Stimulated activated CD8-positive, alpha-beta memory T cell treated with anti-CD3 and anti-CD28 coated beads, Interleukin-7, amount 100 ng/mL, for 1 hour (primary cell): ENCODE measurements at places on chromosomes 11 and 22.

- no peak for DNase-seq
Observed at GRCh38 chr22:49656291-49656851, 171.3 kb downstream of the BRD1 start.

GRCh38 chr11:68211546-68211945 lies 1.6 kb downstream of the KMT5B start:
- no peak for DNase-seq

- no peak for DNase-seq
Observed at GRCh38 chr11:31820438-31820818, 9.3 kb upstream of the PAX6 start.

DNA sequence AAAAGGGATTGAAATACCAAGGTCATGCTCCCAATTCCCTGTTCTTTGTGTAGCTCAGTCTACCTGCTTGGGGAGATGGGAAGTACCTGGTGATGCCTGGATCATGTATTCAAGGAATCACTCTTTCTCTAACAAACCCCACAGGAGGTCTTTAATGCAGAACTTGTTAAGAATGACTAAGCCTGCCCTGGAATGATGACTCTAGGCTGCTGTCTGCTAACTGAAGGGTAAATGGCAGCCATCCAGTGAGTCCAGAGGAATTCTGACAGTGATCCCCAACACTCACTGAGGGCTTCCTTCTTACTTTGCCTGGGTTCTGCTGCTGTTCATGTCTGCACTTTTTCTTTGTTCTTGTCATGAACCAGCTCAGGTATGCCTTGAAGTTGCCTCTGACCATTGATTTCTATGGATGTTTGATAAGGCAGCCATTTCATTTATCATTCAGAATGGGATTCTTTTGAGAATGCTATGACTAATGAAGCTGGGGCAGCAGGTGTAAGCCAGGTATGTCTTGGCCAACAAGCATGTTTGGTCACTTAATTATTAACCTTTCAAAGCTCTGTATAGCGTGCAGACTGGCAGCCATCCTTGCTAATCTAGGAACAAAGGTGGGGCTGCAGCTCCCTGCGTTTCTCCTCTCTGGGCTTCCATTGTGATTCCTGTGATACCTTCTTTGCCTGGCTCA lies 11.4 kb downstream of the PRSS23 start:
- DNase-seq: no peak

- DNase-seq: no peak
Observed at GRCh38 chr11:64415286-64415685, 56.3 kb downstream of the RPS6KA4 start.

DNA sequence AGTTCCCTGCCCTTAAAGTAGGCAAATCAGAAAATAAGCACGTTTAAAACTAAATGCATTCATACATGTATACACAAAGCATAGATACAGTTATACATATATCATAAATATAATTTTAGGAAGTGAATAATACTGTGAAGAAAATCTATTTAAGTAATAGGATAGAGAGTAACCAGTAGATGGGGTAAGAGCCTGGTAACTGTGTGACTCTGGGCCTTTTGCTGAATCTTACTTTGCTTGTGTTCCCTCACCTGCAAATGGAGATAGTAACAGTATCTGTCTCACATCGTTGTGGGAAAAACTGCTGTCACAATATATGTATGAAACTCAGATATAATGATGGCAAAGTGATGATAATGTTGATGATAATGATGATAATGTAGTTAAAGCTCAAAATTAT lies 29.9 kb downstream of the MS4A2 start:
- no peak for DNase-seq

DNA sequence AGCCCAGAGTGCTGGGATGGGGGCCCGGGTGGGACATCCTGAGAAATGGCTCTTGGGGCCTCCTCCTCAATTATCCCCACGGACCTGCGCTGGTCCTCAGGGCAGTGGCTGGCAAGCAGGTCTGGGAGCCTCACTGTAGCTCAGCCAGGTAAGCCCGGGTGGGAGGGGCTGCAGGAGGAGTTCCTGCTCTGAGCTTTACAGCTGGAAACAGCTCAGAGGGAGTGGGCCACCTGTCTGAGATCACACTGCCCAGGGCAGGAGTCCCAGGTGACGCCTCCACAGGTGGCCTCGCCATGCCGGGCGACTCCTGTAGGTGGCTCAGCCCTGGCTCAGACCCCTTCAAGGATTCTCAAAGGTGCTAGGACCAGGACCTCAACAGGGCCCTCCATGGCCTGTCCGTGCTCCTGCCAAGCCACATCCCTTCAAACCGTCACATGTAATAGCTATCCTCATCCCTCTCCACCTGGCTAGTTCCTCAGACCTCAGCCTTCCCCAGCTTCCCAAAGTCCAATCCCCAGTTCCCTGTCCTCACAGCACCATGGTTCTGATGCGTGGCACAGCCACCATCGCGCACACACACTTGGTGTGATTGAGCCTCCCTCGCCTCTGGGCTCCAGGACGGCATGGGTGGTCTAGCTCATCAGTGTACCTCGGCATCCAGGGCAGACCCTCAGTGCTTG lies 3.6 kb upstream of the TSSK2 start:
- DNase-seq: no peak

DNA sequence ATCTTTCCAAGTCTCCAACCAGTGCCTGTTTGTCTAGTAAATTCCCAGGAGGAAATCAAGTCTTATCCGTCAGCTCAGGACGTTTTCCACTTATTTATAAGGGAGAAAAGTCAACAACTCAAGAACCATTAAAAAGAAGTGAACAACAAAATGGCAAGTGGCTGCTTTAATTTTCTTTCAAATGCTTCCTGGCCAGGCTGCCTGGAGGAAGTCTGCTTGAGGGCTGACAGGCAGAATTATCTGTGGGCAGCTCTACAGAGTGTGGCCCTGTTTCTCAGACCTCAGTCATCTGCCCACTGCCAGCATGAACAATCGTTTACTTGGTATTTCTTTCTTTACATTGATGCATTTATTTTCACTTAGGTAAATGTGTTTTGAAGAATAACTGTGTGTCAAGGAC lies 281.9 kb upstream of the ISX start:
- DNase-seq: no peak

GRCh38 chr11:95531116-95531515 lies 258.5 kb downstream of the FAM76B start:
- DNase-seq: no peak

- DNase-seq: no peak
Observed at GRCh38 chr11:75467311-75467710, 34.3 kb upstream of the KLHL35 start.

DNA sequence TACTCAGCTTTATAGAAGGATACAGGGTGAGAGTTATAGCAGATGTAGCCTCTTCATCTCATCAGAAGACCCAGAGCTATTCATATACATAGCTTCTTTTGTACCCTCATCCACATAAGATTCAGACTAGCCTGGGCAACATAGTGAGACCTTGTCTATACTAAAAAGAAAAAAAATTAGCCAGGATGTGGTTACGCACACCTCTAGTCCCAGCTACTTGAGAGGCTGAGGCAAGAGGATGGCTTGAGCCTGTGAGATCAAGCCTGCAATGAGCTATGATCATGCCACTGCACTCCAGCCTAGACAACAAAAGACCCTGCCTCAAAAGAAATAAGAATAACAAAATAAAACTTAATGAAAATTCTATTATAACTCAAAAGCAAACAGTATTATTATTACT lies 36.7 kb upstream of the B3GNT6 start:
- DNase-seq: no peak
